ENCODE measurements at places on chromosomes 2 and 18.

GRCh38 chr2:140650825-140651224, 1480.0 kb downstream of the LRP1B start:
- no peaks in the 10 kb centered on the region for H3K4me1 ChIP-seq
- H3K27me3 ChIP-seq = no peaks in the 10 kb centered on the region
- DNase-seq = no peak
- no peaks in the 10 kb centered on the region for H3K36me3 ChIP-seq
- H3K27ac ChIP-seq = no peak overlapping the region

GRCh38 chr2:226740039-226740648, 59.5 kb downstream of the IRS1 start:
- no peaks in the 10 kb centered on the region for H3K27me3 ChIP-seq
- H3K4me3 ChIP-seq = no peak overlapping the region
- DNase-seq = no peak
- H3K36me3 ChIP-seq = peaks cover 15% of the 10 kb centered on the region

DNA sequence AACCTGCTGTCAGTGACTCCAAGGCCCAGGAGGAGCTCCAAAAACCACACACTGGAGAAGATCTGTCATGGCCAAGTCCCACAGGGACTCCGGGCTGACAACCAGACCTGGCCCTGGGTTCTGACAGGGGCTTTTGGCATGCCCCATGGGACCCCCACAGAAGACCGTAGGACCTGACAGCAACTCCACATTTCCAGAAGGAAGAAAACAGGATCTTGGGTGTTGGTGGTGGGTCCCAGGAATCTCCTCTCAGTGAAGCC, 275.9 kb upstream of the HS6ST1 start:
- no peaks in the 10 kb centered on the region for H3K36me3 ChIP-seq
- no peak for DNase-seq
- H3K27ac ChIP-seq = no peak overlapping the region
- no peaks in the 10 kb centered on the region for H3K4me1 ChIP-seq
- H3K4me3 ChIP-seq = no peak overlapping the region
- H3K27me3 ChIP-seq = peaks cover 21% of the 10 kb centered on the region

DNA sequence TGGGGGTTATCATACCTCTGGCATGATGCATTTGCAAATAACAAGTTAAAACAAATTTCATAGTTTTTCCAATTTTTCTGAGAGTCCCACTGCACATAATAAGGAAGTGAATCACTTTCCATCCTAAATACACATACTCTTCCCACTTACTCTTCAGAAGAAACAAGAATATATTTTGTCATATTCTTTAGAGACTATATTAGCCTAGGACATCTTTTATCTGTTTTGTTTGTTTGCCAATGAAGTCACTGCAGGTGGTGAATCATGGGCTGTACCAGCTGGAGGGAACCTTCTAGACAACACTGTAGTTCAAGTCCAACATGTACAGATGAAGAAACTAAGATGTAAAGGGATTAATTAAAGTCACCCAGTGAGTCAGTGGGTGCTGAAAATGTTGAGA, 116.8 kb downstream of the XIRP2 start:
- H3K27ac ChIP-seq = no peak overlapping the region
- no peak overlapping the region for H3K4me3 ChIP-seq
- H3K27me3 ChIP-seq = no peaks in the 10 kb centered on the region
- H3K4me1 ChIP-seq = no peaks in the 10 kb centered on the region

DNA sequence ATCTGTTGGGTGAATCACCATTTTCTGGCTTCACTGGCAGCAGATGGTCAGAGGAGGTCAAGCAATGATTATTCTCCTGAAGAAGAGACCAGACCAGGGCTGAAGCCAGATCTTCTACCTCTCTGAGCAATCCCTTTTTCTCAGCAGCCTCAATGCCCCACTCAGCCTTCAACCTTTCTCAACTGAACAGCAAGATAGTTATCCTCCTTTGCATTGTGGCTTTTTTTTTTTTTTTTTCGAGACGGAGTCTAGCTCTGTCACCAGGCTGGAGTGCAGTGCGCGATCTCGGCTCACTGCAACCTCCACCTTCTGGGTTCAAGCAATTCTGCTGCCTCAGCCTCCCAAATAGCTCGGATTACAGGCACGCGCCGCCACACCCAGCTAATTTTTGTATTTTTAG, 50.5 kb downstream of the ZFP36L2 start:
- H3K36me3 ChIP-seq = peaks cover 4% of the 10 kb centered on the region
- peak overlapping the region; percentile 94 for H3K27ac ChIP-seq
- H3K4me3 ChIP-seq = no peak overlapping the region

GRCh38 chr2:227829337-227829736, 15.7 kb downstream of the CCL20 start:
- no peak overlapping the region for H3K4me3 ChIP-seq
- no peak for DNase-seq
- peaks cover 17% of the 10 kb centered on the region for H3K27me3 ChIP-seq
- H3K4me1 ChIP-seq = no peaks in the 10 kb centered on the region
- no peak overlapping the region for H3K27ac ChIP-seq

DNA sequence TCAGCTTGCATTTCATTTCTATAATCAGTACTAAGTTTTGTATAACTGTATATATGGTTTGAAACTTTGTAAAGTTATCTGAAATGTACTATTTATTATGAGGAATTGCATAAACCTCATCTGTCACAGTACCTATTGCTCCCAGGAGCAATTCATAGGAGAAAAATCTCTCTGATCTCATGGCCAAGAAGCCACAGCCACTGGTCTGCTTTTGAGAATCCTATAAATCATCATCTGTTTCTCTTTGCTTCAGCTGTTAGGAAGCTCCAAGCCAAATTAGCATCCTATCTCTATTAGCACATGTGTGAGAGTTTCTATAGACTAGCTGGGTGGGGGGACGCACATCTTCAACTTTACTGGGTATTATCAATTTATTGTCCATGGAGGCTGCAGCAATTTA, 210.3 kb downstream of the CYP26B1 start:
- no peak overlapping the region for H3K27ac ChIP-seq
- no peaks in the 10 kb centered on the region for H3K4me1 ChIP-seq
- H3K27me3 ChIP-seq = peaks cover 15% of the 10 kb centered on the region
- DNase-seq = no peak
- no peaks in the 10 kb centered on the region for H3K36me3 ChIP-seq

- no peak overlapping the region for H3K4me3 ChIP-seq
- peak overlapping the region; percentile 24 for H3K27ac ChIP-seq
- no peak for DNase-seq
These were observed 47.7 kb upstream of the PLB1 start for GRCh38 chr2:28447943-28448792.

DNA sequence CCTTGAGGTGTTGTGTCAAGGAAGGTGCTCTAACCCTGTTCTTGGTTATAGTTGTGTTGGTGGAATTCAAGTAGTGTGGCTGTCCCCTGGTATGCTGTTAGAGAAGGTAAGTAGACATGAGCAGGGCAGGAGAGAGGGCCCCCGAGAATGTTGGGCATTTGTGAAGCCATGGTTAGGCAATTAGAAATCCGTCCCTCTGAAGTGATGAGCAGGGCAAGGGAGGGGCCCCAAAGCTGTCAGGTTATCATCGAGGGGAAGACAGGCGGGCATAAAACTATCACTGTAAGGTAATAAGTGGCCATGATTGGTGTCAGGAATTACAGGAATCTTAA, 5.2 kb downstream of the XRCC5 start:
- H3K4me3 ChIP-seq = peak overlapping the region; percentile 95
- no peak for DNase-seq

- H3K4me3 ChIP-seq = no peak overlapping the region
- no peaks in the 10 kb centered on the region for H3K36me3 ChIP-seq
- H3K27ac ChIP-seq = no peak overlapping the region
- H3K4me1 ChIP-seq = peaks cover 10% of the 10 kb centered on the region
- peaks cover 7% of the 10 kb centered on the region for H3K27me3 ChIP-seq
These were observed 2.3 kb downstream of the HJURP start for GRCh38 chr2:233852056-233852455.

GRCh38 chr2:107785756-107786155, 40.9 kb upstream of the RGPD4 start:
- H3K4me1 ChIP-seq = no peaks in the 10 kb centered on the region
- no peaks in the 10 kb centered on the region for H3K27me3 ChIP-seq
- H3K4me3 ChIP-seq = no peak overlapping the region

- H3K27me3 ChIP-seq = no peaks in the 10 kb centered on the region
- no peak overlapping the region for H3K27ac ChIP-seq
These were observed 45.8 kb downstream of the HS6ST1 start for GRCh38 chr2:128272601-128273468.

- no peak for DNase-seq
- peaks cover 76% of the 10 kb centered on the region for H3K4me1 ChIP-seq
- H3K27ac ChIP-seq = peak overlapping the region; percentile 54
- no peak overlapping the region for H3K4me3 ChIP-seq
- H3K36me3 ChIP-seq = no peaks in the 10 kb centered on the region
These were observed 128.8 kb downstream of the CERS6 start for GRCh38 chr2:168584911-168585310.

- no peaks in the 10 kb centered on the region for H3K36me3 ChIP-seq
- H3K27ac ChIP-seq = no peak overlapping the region
- H3K4me1 ChIP-seq = no peaks in the 10 kb centered on the region
- H3K27me3 ChIP-seq = no peaks in the 10 kb centered on the region
- DNase-seq = no peak
- H3K4me3 ChIP-seq = no peak overlapping the region
These were observed 90.4 kb downstream of the GULP1 start for GRCh38 chr2:188382107-188382506.

DNA sequence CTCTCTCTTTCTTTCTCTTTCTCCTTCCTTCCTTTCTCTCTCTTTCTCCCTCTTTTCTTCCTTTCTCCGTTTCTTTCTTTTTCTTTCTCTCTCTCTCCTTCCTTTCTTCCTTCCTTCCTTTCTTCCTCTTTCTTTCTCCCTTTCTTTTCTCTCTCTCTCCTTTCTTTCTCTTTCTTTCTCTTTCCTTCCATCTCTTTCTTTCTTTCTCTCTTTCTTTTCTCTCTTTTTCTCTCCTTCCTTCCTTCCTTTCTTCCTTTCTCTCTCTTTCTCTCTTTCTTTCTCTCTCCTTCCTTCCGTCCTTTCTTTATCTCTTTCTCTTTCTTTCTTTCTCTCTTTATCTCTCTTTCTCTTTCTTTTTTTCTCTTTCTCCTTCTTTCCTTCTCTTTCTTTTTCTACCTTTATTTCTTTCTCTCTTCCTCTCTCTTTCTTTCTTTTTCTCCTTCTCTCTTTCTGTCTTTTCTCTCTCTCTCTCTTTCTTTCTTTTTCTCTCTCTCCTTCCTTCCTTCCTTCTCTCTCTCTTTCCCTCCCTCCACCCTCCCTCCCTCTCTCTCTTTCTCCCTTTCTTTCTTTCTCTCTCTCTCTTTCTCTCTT, 32.3 kb upstream of the ODC1 start:
- no peaks in the 10 kb centered on the region for H3K36me3 ChIP-seq
- no peaks in the 10 kb centered on the region for H3K27me3 ChIP-seq
- peaks cover 21% of the 10 kb centered on the region for H3K4me1 ChIP-seq

- peaks cover 46% of the 10 kb centered on the region for H3K36me3 ChIP-seq
- no peaks in the 10 kb centered on the region for H3K27me3 ChIP-seq
- DNase-seq = no peak
- no peak overlapping the region for H3K4me3 ChIP-seq
- peaks cover 25% of the 10 kb centered on the region for H3K4me1 ChIP-seq
These were observed 171.3 kb downstream of the ARHGAP15 start for GRCh38 chr2:143300536-143300935.

- no peaks in the 10 kb centered on the region for H3K27me3 ChIP-seq
- DNase-seq = no peak
- no peaks in the 10 kb centered on the region for H3K4me1 ChIP-seq
- H3K4me3 ChIP-seq = no peak overlapping the region
These were observed 182.7 kb downstream of the RNF152 start for GRCh38 chr18:61710082-61710620.

GRCh38 chr18:57276829-57277228, 75.5 kb upstream of the ST8SIA3 start:
- no peak overlapping the region for H3K27ac ChIP-seq
- peaks cover 8% of the 10 kb centered on the region for H3K27me3 ChIP-seq
- H3K4me3 ChIP-seq = no peak overlapping the region
- DNase-seq = no peak

- no peak for DNase-seq
- no peak overlapping the region for H3K27ac ChIP-seq
- no peaks in the 10 kb centered on the region for H3K36me3 ChIP-seq
These were observed 34.1 kb downstream of the PPP1R1C start for GRCh38 chr2:182019731-182020130.

- no peaks in the 10 kb centered on the region for H3K27me3 ChIP-seq
- H3K36me3 ChIP-seq = no peaks in the 10 kb centered on the region
- no peaks in the 10 kb centered on the region for H3K4me1 ChIP-seq
- H3K27ac ChIP-seq = no peak overlapping the region
- no peak for DNase-seq
These were observed 44.0 kb downstream of the IRS1 start for GRCh38 chr2:226755631-226756030.

GRCh38 chr2:11343368-11343649, 1.1 kb downstream of the ROCK2 start:
- H3K36me3 ChIP-seq = no peaks in the 10 kb centered on the region
- H3K4me3 ChIP-seq = peak overlapping the region; percentile 99
- H3K27ac ChIP-seq = peak overlapping the region; percentile 97
- no peak for DNase-seq

- H3K27me3 ChIP-seq = no peaks in the 10 kb centered on the region
- H3K27ac ChIP-seq = peak overlapping the region; percentile 93
- no peak overlapping the region for H3K4me3 ChIP-seq
- no peak for DNase-seq
- H3K36me3 ChIP-seq = peaks cover 60% of the 10 kb centered on the region
- peaks cover 12% of the 10 kb centered on the region for H3K4me1 ChIP-seq
These were observed 249.4 kb downstream of the HDAC4 start for GRCh38 chr2:239151201-239152131.

DNA sequence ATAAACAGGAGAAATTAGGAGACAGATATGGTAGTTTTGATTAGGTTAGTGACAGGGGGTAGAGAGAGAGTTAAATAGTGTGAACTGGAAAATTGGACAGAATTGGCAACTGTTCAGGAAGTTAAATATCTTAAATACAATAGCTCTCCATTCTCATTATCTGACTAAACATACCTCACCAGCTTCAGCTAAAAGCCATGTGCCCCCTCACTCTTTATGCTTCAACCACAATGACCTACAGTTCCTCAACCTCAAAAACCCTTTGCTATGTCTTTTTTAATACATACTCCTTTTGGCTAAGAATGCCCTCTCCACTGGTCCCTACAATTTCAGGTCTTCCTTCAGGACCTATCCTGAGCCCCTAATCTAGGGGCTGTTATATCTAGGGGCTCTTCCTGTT, 740.2 kb upstream of the ZEB2 start:
- H3K27me3 ChIP-seq = peaks cover 17% of the 10 kb centered on the region
- no peak overlapping the region for H3K27ac ChIP-seq
- no peaks in the 10 kb centered on the region for H3K36me3 ChIP-seq
- peaks cover 11% of the 10 kb centered on the region for H3K4me1 ChIP-seq

DNA sequence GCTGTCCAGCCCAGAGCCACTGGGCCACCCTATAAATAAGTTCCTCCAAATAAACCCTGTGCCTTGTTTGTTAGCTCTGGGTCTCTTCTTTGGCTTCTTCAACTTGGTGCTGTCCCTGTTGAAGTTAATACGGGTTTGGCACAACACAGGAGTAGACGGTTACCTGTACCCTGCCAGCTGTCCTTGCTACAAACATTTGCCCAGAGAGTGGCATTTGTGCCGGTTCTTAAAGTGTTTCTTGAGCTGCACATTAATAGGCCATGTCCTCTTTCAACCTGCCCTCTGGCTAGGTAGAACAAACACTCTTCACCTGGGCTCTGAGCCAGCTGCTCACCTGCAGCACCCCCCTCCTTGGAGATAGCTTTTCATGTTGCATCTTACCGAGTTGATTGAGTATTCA, 139.2 kb downstream of the NEDD4L start:
- no peak overlapping the region for H3K27ac ChIP-seq
- H3K36me3 ChIP-seq = no peaks in the 10 kb centered on the region
- H3K27me3 ChIP-seq = peaks cover 2% of the 10 kb centered on the region
- no peak for DNase-seq

- H3K4me1 ChIP-seq = peaks cover 2% of the 10 kb centered on the region
- no peak overlapping the region for H3K27ac ChIP-seq
- no peak overlapping the region for H3K4me3 ChIP-seq
- H3K27me3 ChIP-seq = no peaks in the 10 kb centered on the region
These were observed 13.0 kb downstream of the STK25 start for GRCh38 chr2:241495172-241496002.
